Epithelial cell of alveolus of lung (primary cell): ENCODE measurements at places on chromosomes 5 and 9. TPM values are rescaled to one million over a fixed set of nuclear protein-coding genes. Genes with fewer than 3 reads are reported as not detected.

Gene MELK
- 18.0 and 35.9 TPM in 2 replicates for total RNA-seq

Gene NR4A3
- 0.26 and 1.3 TPM in 2 replicates for total RNA-seq

Gene CAMSAP1
- 22.8 and 22.9 TPM in 2 replicates for total RNA-seq

Gene ZCCHC10
- total RNA-seq: 19.7 and 27.4 TPM in 2 replicates

Gene LRRC14B
- not detected in 2 replicates for total RNA-seq

Gene HEMGN
- total RNA-seq: not detected in 2 replicates

Gene ST6GALNAC6
- total RNA-seq: 66.2 and 92.5 TPM in 2 replicates

Gene PGM5
- total RNA-seq: 0.39 and 1.4 TPM in 2 replicates

Gene DAB2
- 23.0 and 44.8 TPM in 2 replicates for total RNA-seq
